NCI-H1930 (cell line): ENCODE measurements at places on chromosomes 5 and 9.

DNA sequence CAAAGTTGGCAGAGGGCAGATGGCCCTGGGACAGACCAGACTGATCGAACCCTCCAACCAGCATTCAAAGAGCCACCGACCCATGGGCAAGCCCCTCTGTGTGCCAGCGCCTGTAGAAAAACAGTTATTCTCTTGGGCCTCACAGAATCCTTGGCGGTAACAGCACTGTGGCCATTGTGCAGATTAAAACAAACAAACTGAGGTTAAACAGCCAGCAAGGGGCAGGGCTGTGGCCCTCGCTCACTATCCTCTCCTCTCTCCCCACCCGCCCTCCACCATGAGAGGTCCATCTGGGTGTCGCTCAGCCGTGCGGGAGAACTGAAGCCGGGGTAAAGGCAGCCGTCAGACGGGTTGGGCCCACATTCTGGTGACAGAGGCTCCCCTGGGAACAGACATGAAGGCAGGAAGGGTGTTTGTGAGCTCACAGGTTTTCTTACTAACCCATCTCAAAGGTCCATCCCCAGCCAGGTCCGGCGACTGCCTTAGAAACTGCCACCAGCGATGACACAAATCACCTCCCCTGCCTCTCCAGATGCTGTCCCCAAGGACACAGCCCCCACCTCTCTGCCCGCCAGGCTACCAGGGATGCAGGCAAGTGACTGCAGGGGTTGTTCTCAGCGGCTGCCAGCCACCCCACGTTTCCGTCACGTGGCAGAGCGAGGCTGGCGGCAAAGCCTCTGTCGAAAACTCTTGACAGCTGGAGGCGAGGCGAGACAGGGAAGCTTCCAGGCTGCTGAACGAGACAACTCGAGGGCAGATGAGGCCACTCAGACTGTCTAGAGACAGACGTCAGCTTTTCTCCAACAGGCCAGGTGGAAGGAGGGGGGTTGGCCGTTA is 75.8 kb upstream of the SARDH start:
- DNase-seq = no peak

DNA sequence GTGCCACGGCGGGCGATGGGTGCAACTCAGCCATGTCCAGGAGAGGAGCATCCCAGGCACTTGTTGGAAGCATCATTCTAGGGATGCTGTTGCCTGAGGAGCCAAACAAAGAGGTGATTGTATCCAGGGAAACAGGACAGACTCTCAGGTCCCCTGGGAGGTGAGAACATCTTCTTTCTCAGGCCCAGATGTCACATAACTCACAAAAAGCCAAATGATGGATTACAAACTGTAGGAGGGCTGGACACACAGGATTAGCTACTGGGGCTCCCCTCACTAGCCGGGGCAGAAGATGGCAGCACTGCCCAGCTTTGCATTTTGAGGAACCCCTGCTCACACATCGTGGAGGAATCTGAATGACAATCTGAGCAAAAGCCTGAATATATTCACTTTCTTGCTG is 64.7 kb upstream of the NFIL3 start:
- DNase-seq = no peak

- no peak for DNase-seq
Observed at GRCh38 chr5:60585618-60586017, 114.3 kb downstream of the DEPDC1B start.

GRCh38 chr5:112434641-112435040 is 15.6 kb upstream of the EPB41L4A start:
- no peak for DNase-seq

DNA sequence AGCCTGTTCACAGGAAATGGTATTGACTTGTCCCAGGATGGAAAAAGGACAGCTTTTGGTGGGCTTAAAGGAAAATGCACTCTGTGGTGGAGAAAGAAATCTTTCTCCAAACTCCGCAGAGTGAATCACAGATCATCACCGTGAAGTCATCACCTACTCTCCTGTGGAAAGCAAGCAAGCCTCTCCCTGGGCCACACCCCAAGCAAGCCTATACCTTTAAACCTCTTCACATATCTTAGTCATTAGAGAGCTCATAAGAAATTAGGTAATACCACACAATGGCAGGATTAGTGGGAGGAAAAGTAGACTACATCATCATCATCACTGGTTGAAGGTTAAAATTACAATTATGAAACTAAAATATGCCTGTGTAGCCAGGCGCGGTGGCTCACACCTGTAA is 23.2 kb downstream of the TLE1 start:
- no peak for DNase-seq

GRCh38 chr5:119022017-119022745 is 33.8 kb upstream of the DTWD2 start:
- DNase-seq = no peak

DNA sequence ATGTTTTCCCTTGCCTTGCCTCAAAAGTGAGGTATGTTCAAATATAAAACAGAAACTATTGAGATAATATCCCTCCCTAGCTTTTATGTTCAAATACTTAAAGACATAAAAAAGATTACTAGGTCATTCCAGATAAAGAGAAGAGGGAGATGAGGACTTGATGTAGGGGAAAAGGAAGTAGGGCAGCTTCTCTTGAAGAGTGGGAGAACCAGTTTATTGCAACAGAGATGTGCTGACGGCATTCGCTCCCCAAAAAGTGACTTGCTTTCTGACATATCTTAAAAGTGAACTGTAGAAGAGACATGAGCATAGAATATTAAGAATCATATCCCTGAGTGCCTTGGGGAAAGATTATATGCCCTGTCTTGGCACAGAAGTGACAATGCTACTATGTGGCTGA is 330.2 kb upstream of the NREP start:
- DNase-seq = no peak

DNA sequence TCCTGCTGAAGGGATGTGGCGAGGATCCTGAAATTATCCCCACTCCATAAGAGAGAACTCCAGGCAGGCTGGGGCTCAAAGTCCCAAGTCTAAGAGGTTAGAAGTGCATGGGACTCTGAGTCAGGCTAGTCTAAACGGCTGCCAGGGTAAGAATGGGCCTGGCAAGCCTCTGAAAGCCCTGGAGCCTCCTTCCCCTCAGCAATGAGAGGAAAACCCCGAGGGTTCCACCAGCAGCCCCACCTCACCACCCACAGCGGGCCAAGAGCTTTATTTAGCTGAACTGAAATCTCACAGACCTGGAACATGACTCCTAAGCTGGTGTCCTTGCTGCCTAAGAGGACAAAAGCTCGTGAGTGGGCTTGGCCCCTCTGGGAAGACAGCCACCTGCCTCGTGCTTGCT is 135.5 kb downstream of the SEC61B start:
- DNase-seq = no peak

- DNase-seq = peak; percentile 12
Observed at GRCh38 chr9:109012009-109012875, 1.1 kb downstream of the CTNNAL1 start.

DNA sequence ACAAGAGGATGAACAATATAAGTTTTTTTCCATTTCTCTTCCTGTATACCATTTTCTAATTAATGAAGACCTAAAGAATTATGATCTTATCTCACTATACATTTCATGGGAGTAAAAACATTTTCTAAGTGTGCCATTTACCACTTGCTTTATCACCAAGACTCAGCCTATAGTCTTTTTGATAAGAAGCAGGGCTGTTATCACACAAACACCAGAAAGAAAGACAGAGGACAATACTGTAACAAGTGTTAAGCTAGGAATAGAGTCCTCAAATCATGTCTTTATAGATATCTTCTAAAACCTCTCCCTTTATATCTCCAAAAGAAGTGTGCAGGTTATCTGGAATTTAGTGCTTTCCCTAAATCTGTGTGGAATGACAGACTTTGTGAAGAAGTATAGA is 119.7 kb downstream of the FAM174A start:
- no peak for DNase-seq

DNA sequence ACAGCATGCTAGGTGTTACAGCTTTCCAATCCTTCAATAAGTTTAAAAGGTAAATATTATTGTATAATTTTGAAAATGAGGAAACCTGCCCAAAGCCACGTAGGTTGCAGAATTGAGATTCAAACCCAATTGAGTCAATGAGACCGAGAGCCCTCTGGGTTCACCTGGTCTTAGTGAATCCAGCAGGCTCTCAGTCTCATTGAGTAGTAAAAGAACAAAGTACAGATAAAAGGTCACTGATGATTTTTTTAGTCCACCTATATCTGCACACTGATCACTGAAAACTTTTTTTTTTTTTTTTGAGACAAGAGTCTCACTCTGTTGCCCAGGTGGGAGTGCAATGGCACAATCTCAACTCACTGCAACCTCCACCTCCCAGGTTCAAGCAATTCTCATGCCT is 27.2 kb downstream of the PLPP1 start:
- no peak for DNase-seq

- no peak for DNase-seq
Observed at GRCh38 chr5:33565324-33565723, 124.6 kb downstream of the TARS1 start.

GRCh38 chr5:140205952-140206351 is 31.0 kb downstream of the CYSTM1 start:
- DNase-seq = no peak

- no peak for DNase-seq
Observed at GRCh38 chr9:2215921-2216441, 200.8 kb downstream of the SMARCA2 start.

DNA sequence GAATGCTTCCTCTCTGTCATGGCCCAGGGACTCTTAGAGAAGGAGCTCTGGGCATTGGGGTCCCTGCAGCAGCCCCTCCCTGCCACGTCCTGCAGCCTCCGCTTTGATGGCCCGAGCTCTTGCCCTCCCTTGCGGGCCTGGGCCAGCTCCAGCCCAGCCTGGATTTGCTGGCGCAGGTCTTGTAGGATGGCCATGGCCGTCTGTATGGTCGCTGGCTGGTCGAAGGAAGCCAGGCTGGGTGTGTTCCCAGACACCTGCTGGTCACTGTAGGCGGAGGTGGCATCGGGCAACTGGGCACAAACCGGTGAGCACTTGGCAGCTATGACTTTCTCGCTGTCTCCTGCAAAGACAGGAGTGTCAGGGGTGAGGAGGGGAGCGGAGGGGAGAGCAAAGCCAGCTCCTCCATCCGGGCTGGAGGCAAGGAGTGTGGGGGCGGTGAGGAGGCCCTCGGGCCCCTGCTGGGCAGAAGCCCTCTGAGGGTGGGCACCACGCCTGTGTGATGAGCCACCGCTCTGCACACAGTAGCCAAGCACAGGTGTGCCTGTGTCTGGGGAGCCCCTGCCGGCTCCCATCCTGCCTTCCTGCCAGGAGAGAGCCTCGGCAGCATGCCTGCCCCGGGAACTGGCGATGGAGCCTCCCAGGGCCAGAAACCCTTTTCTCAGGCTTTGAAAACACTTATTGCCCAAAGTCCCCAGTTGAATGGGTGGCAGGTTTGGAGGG is 12.4 kb downstream of the CCDC187 start:
- no peak for DNase-seq

- no peak for DNase-seq
Observed at GRCh38 chr9:2913026-2913425, 69.1 kb upstream of the PUM3 start.

DNA sequence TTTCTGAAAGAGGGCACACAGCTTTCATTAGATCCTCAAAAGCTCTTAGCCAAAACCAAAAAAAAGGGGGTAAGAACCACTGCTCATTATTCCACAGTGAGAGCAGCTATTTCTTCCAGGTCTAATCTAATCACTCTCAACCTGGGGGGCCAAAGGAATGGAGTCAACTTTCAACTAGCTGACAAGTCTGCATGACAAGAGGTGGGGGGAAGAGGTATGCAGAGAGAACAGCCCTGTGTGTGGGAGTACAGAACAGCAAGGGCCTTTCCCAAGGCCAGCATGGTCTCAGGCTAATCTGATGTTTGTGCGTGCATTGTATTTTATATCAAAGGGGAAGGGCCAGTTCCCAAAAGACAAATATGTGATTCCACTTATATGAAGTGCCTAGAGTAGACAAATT is 36.9 kb upstream of the PIP5K1B start:
- no peak for DNase-seq

DNA sequence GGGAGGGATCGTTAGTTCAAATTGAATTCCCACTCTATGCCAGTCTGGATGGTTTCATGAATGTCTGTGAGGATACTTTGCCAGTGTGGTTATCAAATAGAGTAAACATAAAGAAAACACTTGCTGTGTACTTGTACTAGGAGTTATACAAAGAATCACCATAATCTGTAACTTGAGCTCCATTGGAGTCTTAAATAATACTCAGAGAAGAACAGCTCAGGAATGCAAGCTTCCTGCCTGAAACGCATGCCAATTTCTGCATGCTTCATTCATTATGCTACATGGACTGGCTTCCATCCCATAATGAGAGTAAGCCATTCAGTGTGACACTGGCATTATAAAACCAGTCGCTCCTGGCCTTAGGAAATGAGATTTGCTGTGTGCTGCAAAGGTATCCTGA is 351.4 kb downstream of the SEMA5A start:
- no peak for DNase-seq

DNA sequence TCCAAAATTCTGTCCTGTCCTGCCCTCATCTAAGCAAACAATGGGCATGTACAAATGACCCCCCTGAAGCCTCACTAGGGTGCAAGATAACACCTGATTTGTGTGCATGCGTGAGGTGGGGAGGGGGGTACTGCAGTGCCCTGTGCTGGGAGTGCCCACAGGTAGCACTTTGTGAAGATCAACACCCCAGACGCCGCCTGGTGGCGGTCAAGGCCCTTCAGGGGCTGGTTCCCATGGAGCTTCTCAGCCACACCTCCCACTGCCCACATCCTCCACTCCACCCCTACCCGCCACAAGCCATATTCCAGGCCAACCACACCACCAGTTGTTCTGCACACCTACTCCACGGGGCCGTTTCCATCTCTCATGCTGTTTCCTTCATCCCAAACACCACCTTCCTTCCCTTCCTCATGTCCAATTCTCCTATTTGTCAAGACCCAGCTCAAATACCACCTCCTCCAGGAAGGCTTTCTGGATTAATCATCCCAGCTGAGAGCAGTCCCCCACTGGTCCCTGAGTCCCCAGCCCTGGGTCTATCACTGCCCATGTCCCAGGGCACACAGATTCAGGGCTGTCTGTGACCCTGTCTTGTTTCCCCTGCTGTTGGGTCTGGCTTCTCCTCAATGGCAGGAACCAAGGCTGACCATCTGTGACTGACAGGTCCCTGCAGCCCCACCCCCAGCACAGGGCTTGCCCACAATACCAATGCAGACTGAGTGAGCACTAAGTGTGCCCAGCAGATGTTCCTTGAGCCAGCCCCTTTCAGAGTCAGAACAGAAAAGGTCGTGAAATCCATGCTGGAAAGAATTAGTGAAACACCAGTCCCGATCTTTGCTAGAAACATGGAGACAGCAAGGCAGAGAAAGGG is 178.4 kb downstream of the PAX5 start:
- DNase-seq = no peak

GRCh38 chr5:2740051-2740875 is 11.2 kb downstream of the IRX2 start:
- DNase-seq = no peak

- no peak for DNase-seq
Observed at GRCh38 chr5:1726956-1727355, 72.7 kb downstream of the MRPL36 start.

DNA sequence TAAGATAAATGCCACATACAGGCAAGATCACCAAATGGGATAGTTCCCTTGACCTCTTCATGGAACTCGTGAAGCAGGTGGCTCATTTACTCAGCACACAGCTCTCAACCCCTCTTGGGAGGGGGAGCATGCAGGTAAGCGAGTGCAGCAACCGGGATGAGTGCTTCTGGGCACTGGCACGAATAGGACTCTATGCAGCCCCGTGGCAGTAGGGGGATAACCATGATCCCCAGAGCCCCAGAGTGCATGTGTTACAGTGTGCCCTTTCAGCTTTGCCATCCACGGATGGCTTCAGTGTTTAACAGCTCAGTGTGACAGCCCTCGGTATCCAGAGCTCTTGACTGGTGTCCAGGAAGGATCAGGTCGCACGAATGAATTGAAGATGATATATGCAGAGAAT is 1187.1 kb downstream of the CDH9 start:
- DNase-seq = no peak

GRCh38 chr5:143435210-143435657 is 31.7 kb upstream of the NR3C1 start:
- DNase-seq = no peak
